NCI-H2029 (cell line): ENCODE measurements at places on chromosomes 11 and 22.

DNA sequence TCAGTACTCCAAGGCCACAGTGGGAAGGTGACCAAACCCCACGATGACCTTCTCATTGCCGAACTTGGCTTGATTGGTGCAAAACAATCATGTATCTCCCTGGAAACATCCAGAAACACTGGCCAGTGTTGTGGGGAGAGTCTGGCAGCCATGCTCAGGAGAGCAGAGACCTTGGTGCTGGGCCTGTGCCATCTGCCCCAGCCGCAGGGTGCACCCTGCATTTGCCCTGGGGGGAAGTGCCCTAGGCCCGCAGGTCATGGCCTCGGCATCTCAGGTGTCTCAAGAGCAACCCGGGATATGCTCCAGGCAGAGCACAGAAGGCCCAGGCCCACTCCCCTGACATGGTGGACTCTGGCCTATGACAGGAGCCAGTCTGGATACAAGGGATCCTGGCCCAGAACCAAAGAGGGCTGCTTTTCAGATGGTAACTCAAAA, 23.7 kb downstream of the ARVCF start:
- no peak for DNase-seq

GRCh38 chr22:25114369-25115362, 85.0 kb upstream of the CRYBB3 start:
- DNase-seq = no peak

GRCh38 chr22:20408891-20409290, 14.9 kb downstream of the ZNF74 start:
- DNase-seq = no peak

DNA sequence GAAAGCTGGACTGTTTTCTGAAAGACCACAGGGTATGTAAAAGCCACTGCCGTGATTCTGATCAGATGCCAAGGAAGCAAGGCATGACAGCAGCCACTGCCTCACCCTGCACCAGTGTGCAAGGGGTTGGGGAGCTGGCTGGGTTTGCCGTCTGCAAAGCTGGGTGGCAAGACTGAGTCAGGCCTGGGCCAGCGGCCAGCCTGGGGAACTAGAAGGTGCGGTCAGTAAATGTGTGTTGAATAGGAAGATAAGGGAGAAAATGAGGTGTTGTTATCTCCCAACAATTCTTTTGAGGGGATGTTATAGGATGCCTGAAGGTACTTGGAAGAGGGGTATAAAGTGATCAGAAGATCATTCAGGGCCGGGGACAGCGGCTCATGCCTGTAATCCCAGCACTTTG, 8.0 kb downstream of the VSTM5 start:
- DNase-seq = no peak

GRCh38 chr11:85672105-85672902, 7.4 kb upstream of the CREBZF start:
- no peak for DNase-seq

- no peak for DNase-seq
Observed at GRCh38 chr11:68517121-68517741, 56.7 kb downstream of the PPP6R3 start.

DNA sequence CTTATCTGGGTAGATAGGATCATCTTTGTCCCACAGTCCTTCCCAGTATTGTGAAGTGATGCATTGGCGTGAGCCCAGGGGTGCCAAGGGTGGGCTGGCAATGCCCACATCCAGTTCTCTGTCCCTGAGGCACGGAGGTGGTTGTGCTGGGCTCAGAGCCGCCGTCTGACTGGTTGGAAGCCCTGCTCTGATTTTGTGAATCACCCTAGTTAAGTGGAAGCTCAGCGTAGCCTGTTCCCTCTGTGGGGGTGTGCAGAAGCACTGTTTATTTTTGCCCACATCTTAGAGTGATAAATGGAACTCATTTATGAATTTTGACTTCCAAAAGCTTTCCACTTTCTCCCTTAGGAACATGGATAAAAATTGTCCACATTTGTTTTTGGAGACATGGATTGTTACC, 13.6 kb downstream of the BCR start:
- no peak for DNase-seq

DNA sequence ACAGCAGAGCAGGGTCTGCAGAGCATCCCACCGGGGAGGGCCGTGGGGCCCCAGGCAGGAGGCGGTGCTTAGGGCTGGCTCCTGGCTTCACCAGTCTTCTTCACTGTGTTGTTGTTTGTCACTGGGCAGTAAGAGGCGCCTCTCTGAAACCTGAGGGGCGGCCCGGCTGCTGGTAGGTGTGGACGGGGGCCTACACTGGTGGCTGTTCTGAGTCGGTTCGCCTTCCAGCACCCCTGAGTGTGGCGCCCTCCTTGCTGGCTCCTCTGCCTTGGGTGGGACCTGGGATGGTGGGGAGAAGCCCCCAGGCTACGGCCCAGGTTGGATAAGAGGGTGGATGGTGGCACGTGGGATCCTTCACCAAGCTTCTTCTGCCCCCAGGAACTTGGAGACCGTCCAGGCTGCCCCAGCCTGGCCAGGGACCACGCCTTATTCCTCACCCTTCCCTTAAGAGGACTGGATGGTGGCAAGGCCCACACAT, 10.4 kb upstream of the GRAMD4 start:
- no peak for DNase-seq

- no peak for DNase-seq
Observed at GRCh38 chr11:57974848-57975601, 48.7 kb upstream of the OR9Q1 start.
